ENCODE measurements at places on chromosomes 1 and 21.

- no peak for DNase-seq
Observed at GRCh38 chr1:184366997-184367396, 19.8 kb upstream of the C1orf21 start.

DNA sequence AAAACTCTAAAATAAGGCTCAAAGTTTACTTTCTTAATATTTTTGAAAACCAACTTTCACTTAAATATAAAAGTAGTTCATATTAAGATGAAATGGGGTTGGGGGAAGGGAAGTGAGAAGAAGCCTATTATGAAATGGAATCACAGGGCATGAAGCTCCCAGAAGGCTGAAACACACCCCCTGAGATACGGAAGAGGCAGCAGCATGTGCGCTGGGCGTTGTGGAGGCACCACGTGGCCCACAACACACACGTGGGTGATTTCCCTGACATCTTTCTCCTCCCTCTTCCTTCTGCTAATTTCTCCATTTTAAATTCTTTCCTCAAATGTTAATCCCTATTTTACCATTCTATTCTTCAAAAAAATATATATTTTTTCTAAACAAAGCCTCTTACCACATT, 35.6 kb upstream of the SEC16B start:
- DNase-seq, result no peak

DNA sequence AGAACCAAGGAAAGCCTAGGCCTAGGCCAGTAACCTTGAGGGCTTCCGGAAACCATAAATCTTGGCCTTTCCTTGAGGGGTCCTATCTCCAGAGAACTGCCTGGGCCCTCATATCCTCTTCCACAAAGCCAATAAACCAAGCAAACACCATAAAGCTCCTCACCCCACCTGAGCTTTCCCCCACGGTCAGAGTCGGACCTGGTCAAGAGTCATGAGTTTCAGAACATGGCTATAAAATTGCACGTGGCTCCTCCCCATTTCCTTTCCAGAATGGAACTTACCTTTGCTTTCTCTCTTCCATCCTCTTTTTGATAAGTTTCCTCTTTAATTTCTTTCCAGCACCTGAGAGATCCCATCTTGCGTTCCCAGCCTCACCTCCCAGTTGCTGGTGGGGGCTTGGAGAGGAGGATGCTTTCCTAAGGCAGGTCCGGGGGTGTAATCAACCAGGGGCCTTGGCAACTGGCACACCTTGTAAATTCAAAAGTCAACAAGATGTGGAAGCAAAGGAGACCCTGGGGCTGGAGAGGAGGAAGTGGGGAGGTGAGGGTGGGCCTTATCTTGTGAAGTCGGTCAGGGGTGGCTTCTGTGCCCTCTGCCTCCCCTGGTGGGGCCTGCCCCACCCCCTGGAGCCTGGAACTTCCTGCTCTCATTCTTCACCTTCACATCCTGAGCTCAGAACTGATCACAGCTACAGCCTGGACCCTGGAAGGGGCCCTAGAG, 259.9 kb downstream of the FOXD2 start:
- DNase-seq, result no peak

GRCh38 chr1:200290010-200290685, 119.7 kb downstream of the ZNF281 start:
- DNase-seq, result no peak

DNA sequence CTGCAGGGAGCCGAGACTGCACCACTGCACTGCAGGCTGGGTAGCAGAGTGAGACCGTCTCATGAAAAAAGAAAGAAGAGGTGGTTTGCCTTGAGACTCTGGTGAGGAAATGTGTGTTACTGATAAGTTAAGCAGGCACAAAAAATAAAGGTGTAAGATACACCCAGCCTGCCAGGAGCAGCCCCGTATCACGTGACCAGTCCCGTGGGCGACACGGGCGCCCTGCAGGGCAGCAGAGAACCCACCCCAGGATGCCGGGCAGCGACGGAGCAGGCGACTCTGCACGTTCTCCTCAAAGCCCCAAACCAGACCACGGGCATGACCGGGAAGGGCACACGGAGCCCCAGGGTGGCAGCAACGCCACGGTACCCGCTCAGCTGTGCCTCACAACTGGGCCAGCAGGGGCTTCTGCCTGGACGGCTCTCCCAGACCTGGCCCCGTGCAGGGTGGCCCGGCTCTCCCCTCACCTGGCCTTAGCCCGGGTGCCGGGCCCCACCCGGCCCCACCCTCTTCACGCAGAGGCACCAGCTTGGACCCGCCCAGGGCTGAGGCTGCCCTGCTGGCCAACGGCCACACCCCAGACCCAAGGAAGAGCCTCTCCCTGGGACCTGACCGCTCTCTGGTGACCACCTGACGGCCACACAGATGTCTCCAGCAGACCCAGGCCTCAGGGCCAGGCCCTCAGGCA, 8.1 kb upstream of the TNFRSF4 start:
- no peak for DNase-seq

- DNase-seq, result no peak
Observed at GRCh38 chr1:62178372-62178771, 16.3 kb upstream of the L1TD1 start.

- no peak for DNase-seq
Observed at GRCh38 chr21:38272215-38272614, 15.4 kb downstream of the KCNJ15 start.

GRCh38 chr21:38420140-38420539, 78.1 kb downstream of the ERG start:
- DNase-seq, result no peak

DNA sequence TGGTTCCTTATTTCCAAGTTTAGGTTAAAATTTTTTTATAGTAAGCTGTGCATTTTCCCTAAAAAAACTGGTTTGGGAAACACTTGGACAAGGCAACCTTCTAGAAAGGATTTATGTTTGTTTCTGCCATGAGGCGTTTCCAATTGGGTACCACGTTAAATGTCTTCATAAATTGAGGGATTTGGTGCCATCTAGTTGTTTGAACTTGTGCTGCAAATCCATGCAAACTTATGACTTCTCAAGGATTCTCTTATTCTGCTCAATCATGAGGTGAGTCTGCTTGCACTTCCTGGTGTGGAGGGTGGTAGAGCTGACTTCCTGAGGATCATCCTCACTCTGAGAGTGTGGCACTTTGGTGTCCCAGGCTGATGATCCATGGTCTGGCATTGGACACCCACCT, 123.3 kb downstream of the PCNX2 start:
- no peak for DNase-seq

DNA sequence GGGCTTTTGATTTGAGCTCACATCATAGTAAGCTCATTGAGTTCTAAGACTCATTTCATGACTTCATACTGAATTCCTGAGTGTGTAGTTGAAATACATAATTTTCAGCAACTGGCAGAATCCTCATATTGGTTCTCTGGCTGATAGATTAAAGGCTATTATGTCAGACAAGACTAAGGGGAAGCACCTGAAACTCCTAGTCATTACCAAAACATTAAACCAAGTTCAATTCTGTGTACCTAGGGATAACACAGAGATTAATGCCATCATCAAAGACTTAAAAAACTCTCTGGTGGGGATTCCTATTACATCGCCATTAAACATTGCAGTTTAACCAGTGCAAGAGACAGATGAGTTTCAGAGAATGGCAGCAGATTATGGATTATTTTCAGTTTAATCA, 339.1 kb downstream of the PTPRC start:
- DNase-seq, result no peak

- DNase-seq, result no peak
Observed at GRCh38 chr21:22710721-22711120, 1712.5 kb downstream of the NCAM2 start.

DNA sequence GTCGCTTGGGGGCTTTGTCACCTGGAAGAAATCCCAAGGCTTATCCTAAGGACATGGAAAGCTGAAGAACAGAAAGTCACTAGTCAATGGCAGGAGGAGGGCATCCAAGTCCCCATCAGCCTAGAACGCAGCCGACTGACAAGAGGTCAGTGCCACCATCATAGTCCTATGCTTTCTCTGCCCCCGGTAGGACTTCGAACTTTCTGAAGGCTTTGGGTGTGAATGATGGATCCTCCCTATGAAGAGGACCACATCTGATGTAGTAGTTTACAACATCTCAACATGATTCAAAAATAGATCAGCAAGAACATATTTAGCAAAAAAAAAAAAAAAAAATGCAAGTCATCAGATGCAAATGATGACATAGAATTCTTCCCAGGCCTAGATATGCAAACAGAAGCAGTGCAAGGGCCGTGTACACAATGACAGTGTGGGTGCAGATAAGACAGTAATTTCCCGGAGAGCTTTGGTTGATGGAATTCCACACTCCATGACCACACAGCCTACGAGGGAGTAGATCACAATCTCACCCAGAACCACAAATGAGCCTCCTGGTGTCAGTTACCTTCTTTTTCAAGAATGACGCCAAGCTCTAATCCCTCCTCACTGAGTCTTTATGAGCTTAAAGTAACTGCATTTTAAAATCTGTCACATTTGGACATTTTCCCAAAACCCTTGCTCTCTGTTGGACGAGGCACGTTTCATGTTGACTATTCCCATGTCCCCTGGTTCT, 88.2 kb downstream of the PSMG1 start:
- DNase-seq, result peak; percentile 86

DNA sequence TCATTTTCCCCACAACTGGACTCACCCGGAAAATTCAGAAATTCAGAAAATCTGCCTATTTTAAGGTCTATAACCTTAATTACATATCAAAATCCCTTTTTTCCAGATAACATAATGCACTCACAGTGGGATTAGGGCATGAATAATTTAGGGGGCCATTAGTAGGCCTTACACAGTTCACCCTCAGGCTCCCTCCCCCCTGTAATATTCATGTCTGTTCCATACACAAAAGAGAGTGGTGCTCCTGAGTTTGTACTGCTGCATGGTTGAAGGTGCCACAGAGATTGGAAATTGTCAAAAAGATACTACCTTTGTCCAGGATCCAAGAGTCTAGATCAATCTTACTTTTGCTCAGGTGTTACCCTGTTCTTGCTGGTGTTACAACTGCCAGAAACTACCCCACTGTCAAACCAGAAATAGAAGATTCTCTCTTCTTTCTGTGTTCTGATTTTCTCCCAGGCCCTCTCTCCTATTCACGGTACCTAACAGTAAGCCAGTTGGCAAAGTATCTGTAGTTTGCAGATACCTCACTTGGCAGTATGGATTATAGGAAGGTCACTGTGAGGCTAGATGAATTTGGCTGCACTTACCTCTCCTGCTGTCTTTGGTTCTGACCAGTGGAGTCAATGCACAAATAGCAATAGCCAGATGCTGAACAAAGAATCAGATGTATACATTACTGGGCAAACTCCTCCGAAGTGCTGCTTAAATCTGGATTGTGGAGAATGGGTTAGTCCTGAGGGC, 53.2 kb downstream of the C1orf198 start:
- no peak for DNase-seq

DNA sequence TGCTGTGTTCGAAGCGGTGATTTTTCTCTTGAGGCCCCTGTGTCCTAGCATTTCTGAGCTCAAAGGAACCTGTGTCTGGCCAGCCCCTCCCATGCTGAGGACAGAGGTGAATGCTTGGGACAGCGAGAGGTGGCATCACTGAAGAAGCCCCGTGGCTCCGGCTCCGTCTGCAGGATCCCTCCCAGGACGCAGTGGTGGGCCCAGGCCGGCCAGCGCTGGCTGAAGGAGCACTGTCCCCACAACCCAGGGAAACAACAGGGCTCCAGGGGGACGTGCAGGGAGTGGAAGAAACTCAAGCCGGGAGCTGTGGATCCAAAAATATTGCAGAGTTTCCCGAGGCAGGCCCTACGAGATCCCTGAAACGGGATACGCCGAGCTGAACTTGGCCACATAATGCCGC, 164.0 kb upstream of the ARHGEF16 start:
- no peak for DNase-seq

DNA sequence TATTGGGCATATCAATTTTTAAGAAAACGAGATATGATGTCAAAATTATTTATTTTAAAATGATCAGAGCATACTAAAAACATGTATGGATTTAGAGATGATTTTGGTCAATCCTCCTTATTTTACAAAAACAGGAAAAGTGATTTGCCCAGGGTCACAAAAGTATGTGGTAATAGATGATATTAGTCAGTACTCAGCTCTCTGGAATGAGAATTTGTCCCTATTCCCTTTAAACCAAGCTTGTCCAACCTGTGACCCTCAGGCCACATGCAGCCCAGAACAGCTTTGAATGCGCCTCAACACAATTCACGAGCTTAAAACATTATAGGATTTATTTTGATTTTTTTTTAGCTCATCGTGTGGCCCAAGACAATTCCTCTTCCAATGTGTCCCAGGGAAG, 104.7 kb downstream of the AKT3 start:
- DNase-seq, result no peak

GRCh38 chr1:239682960-239683359, 296.6 kb downstream of the CHRM3 start:
- no peak for DNase-seq

DNA sequence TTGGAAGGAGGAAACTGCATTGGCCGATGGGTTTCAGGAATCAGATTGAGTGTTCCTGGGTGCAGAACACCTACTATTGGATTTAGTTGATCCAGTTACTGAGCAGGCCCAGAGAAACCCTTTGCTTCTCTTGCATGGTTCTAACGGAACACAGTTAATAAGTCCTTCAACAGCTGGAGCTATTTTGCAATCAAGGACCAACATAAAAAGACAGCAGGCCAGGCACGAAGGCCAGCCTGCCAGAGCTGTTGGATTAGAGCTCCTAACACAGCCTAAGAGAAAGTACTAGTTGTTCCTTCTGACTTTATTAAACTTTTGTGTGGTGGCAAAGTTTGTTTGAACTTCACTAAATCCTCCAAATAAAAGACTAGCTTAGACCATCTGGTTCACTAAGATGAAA, 148.0 kb upstream of the LMO4 start:
- no peak for DNase-seq

- DNase-seq, result no peak
Observed at GRCh38 chr1:227729144-227729880, 5.8 kb downstream of the JMJD4 start.

DNA sequence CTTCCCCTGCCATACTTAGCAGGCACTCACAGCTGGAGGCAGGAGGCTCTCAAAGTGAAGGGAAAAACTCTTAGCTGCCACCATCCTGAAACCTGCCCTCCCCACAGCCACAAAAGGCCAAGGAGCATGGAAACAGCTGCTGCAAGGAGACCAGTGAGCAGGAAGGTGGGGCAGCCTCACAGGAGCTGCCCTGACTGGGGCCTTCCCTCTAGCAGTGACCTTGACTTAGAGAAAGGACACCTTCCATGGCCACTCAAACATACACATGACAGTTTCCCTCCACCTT, 126.3 kb downstream of the HIVEP3 start:
- no peak for DNase-seq

- DNase-seq, result no peak
Observed at GRCh38 chr1:47568763-47569162, 130.9 kb downstream of the FOXD2 start.

GRCh38 chr1:153503766-153504165, 32.0 kb downstream of the S100A6 start:
- DNase-seq, result no peak
